ENCODE measurements at places on chromosomes 3 and 15. TPM values are rescaled to one million over a fixed set of nuclear protein-coding genes. Genes with fewer than 3 reads are reported as not detected.

LMLN gene
- total RNA-seq = 3.9 TPM

ZNF774 gene
- 3.7 TPM for total RNA-seq

HOMER2 gene
- 18.3 TPM for total RNA-seq

SOX14 gene
- total RNA-seq = not detected

TMC3 gene
- not detected for total RNA-seq

GRCh38 chr3:187209491-187209890 is 12.2 kb downstream of the RTP1 start:
- DNase-seq = no peak
- no peak overlapping the region for H3K27ac ChIP-seq
- peaks cover 31% of the 10 kb centered on the region for H3K4me1 ChIP-seq
- no peaks in the 10 kb centered on the region for H3K27me3 ChIP-seq
- H3K36me3 ChIP-seq = no peaks in the 10 kb centered on the region

GRCh38 chr3:101979033-101979432 is 129.7 kb downstream of the NFKBIZ start:
- H3K27me3 ChIP-seq = no peaks in the 10 kb centered on the region
- H3K4me3 ChIP-seq = no peak overlapping the region
- no peak overlapping the region for H3K27ac ChIP-seq
- DNase-seq = no peak
- H3K36me3 ChIP-seq = no peaks in the 10 kb centered on the region

DNA sequence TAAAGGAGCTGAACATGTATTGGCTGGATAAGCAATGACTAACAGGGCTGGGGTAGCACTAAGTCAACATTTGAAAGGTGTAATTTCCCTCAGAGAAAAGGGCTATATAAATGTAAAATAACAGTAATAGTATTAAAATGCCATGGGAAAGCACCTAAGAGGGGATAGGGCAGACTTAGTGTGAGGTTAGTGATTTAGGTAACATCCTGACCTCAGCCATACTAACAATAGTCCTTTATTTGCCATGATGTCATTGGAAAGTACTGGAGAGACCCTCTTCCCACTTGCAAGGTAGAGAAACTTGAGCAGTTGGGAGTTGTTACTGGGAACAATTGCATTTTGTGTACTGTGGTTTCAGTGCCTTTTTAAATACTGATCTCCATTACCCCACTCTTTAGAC is 103.4 kb downstream of the LSAMP start:
- no peak overlapping the region for H3K27ac ChIP-seq
- no peaks in the 10 kb centered on the region for H3K27me3 ChIP-seq
- H3K36me3 ChIP-seq = no peaks in the 10 kb centered on the region
- peaks cover 6% of the 10 kb centered on the region for H3K4me1 ChIP-seq
- DNase-seq = no peak

DNA sequence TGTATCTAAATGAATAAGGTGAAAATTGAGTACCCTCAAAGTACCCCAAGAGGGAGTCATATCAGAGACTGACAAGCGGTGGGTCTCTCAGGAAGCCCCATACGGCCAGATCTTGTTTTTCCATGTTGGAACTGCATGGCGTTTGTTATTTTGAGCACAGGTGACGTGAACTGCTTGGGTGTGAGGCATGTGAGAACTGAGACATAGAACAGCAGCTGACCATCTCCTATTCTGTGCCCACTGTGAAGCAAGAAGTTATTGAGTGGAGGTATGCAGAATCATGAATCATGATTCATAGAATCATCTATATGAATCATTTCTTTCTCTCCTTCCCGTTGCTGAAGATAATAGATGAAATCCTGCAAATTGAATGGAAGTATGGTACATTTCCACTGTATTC is 4.6 kb downstream of the VPS8 start:
- H3K4me1 ChIP-seq = no peaks in the 10 kb centered on the region
- H3K36me3 ChIP-seq = no peaks in the 10 kb centered on the region
- DNase-seq = no peak
- H3K4me3 ChIP-seq = no peak overlapping the region

GRCh38 chr3:68004091-68004490 is 349.7 kb upstream of the SUCLG2 start:
- no peak overlapping the region for H3K27ac ChIP-seq
- H3K4me3 ChIP-seq = no peak overlapping the region
- no peaks in the 10 kb centered on the region for H3K27me3 ChIP-seq
- no peaks in the 10 kb centered on the region for H3K36me3 ChIP-seq

DNA sequence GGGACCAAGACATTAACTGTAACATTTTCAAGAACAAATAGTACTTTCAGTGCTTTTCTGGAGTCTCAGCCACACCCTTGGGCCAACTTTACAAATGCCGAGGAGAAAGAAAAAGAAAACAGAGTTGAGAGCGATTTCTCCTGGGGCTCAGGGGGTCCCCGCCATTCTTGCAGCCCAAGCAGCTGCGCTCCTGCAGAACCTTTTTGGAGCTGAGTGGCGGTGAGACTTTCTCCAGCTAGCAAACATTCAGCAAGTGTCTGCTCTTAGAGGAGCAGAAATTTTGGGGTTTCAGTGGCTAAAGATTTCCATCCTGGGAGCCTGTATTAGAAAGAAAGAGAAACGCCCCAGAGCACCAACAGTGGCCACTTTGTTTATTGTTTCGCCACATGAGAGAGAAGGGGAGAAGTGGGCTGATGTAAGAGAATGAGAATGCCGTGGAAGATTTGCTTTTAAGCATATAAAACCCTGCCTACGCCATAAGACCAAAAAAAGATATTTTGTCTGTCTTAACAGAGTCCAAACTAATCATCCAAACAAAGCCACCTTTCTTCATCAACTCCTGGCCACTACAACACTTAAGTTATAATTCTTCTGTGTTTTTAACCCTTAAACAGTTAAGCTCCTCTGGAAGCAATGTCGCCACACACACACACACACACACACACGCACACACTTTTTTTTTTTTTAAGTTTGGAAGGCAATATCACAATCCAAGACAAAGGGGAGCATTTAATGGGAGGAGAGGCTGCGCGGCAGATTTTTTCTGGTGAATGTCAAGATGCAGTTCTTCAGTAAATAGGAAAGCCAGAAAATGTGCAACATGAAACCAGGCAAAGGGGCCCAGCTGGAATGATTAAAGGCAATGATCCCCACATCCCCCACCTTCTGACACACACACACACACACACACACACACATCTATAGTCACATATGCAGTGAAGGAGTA is 19.2 kb downstream of the EID1 start:
- no peaks in the 10 kb centered on the region for H3K4me1 ChIP-seq
- H3K36me3 ChIP-seq = no peaks in the 10 kb centered on the region
- no peak for DNase-seq
- no peaks in the 10 kb centered on the region for H3K27me3 ChIP-seq
- H3K4me3 ChIP-seq = peak overlapping the region; percentile 29
- H3K27ac ChIP-seq = peak overlapping the region; percentile 69

GRCh38 chr3:32577581-32578556 is 7.2 kb upstream of the DYNC1LI1 start:
- no peaks in the 10 kb centered on the region for H3K36me3 ChIP-seq
- H3K27me3 ChIP-seq = no peaks in the 10 kb centered on the region
- DNase-seq = peak; percentile 59
- no peaks in the 10 kb centered on the region for H3K4me1 ChIP-seq

DNA sequence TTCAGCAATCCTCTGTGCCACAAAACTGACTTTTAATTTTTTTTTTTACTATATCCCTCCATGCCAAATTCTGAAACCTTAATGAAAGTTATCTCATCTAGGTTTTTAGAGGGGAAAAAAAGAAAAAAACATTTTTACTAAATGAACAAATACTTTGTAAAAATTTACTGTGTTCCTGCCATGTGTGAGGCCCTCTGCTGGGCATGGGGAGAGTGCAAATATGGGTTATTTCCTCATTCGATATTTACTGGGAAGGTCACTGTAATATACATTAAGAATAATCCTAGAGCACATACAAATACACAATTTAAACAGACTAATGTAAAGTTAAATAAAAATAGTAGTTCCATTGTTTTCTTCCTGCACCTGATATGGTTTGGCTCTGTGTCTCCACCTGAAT is 215.0 kb downstream of the GRM7 start:
- no peaks in the 10 kb centered on the region for H3K36me3 ChIP-seq
- H3K27ac ChIP-seq = no peak overlapping the region
- no peak overlapping the region for H3K4me3 ChIP-seq
- H3K27me3 ChIP-seq = no peaks in the 10 kb centered on the region
- H3K4me1 ChIP-seq = no peaks in the 10 kb centered on the region

GRCh38 chr3:11076711-11077110 is 77.6 kb upstream of the HRH1 start:
- no peak overlapping the region for H3K4me3 ChIP-seq
- no peaks in the 10 kb centered on the region for H3K4me1 ChIP-seq
- no peaks in the 10 kb centered on the region for H3K36me3 ChIP-seq

Data from right atrium auricular region (tissue), 2 donors.